ENCODE measurements at places on chromosomes 3 and 15. TPM values are rescaled to one million over a fixed set of nuclear protein-coding genes. Genes with fewer than 3 reads are reported as not detected.
A peak's percentile ranks its signal among the peaks of the same experiment; 100 is the strongest.

IQCF5 gene
- total RNA-seq = not detected

- no peak overlapping the region for H3K4me3 ChIP-seq
- no peaks in the 10 kb centered on the region for H3K27me3 ChIP-seq
- H3K27ac ChIP-seq = no peak overlapping the region
Measured at GRCh38 chr15:56344336-56344735, 20.9 kb upstream of the TEX9 start.

- H3K4me3 ChIP-seq = no peak overlapping the region
- no peak for DNase-seq
- no peak overlapping the region for H3K27ac ChIP-seq
- no peaks in the 10 kb centered on the region for H3K36me3 ChIP-seq
Measured at GRCh38 chr15:85490856-85491255, 110.5 kb downstream of the AKAP13 start.

DNA sequence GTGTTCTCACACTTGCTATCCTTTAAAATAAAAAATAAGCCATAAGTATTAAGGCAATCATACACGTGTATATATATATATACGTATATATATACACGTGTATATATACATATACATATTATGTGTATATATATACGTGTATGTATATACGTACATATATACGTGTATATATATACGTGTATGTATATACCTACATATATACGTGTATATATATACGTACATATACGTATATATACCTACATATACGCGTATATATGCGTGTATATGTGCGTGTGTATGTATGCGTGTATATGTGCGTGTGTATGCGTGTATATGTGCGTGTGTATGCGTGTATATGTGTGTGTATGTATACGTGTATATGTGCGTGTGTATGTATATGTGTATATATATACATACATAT lies 477.3 kb upstream of the ARRDC4 start:
- H3K27ac ChIP-seq = no peak overlapping the region
- H3K27me3 ChIP-seq = no peaks in the 10 kb centered on the region
- no peaks in the 10 kb centered on the region for H3K4me1 ChIP-seq
- peaks cover 7% of the 10 kb centered on the region for H3K36me3 ChIP-seq
- no peak overlapping the region for H3K4me3 ChIP-seq
- DNase-seq = no peak

LTF gene
- not detected for total RNA-seq

AQP9 gene
- total RNA-seq = not detected

- H3K27ac ChIP-seq = no peak overlapping the region
- peaks cover 2% of the 10 kb centered on the region for H3K27me3 ChIP-seq
- H3K36me3 ChIP-seq = no peaks in the 10 kb centered on the region
- no peak overlapping the region for H3K4me3 ChIP-seq
Measured at GRCh38 chr3:125203731-125204130, 8.8 kb downstream of the SLC12A8 start.

DNA sequence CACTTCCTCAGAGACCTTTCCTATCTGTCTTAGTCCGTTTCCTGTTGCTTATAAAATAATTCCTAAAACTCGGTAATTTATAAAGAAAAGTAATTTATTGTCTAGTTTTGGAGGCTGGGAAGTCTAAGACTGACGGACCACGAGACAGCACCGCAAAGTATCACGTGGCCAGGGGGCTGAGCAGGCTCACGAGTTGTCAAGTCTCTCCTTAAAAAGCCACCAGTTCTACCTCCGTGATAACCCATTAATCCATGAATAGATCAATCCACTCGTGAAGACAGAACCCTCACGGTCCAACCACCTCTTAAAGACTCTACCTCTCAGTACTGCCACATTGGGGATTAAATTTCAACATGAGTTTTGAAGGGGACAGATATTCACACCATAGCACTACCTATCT lies 821 bp downstream of the LINS1 start:
- peak; percentile 27 for DNase-seq
- peaks cover 2% of the 10 kb centered on the region for H3K4me1 ChIP-seq
- H3K27me3 ChIP-seq = no peaks in the 10 kb centered on the region
- H3K27ac ChIP-seq = no peak overlapping the region

- H3K36me3 ChIP-seq = peaks cover 12% of the 10 kb centered on the region
- no peak overlapping the region for H3K4me3 ChIP-seq
- DNase-seq = no peak
Measured at GRCh38 chr3:45819543-45819942, 22.4 kb downstream of the LZTFL1 start.

- no peak overlapping the region for H3K4me3 ChIP-seq
- H3K36me3 ChIP-seq = no peaks in the 10 kb centered on the region
- H3K27ac ChIP-seq = no peak overlapping the region
- peaks cover 2% of the 10 kb centered on the region for H3K27me3 ChIP-seq
- peaks cover 11% of the 10 kb centered on the region for H3K4me1 ChIP-seq
- DNase-seq = no peak
Measured at GRCh38 chr3:104908761-104909160, 457.9 kb upstream of the ALCAM start.

IDH2 gene
- total RNA-seq = 149 TPM

DNA sequence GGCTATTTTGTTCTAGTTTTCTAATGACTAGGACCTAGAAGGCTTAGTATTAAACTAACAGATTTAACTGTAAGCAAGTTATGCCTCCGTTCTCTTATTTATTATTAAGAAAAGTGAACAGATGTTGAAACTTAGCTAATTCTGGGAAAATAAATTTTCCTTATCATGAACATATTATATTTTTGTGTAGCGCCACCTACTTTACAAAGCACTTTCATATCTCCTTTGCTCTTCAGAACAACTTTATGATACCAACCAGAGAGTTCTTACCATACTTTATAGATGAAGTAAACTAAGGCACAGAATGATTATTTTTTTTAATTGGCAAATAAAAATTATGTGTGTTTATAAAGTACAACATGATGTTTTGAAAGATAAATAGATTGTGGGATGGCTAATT lies 59.4 kb downstream of the NME9 start:
- DNase-seq = no peak
- H3K36me3 ChIP-seq = no peaks in the 10 kb centered on the region
- no peaks in the 10 kb centered on the region for H3K4me1 ChIP-seq
- no peak overlapping the region for H3K27ac ChIP-seq

TRPM1 gene
- total RNA-seq = not detected

GRCh38 chr15:89836267-89837133 lies 21.8 kb upstream of the ANPEP start:
- no peak for DNase-seq
- no peaks in the 10 kb centered on the region for H3K36me3 ChIP-seq
- no peaks in the 10 kb centered on the region for H3K27me3 ChIP-seq
- H3K4me1 ChIP-seq = no peaks in the 10 kb centered on the region
- H3K27ac ChIP-seq = no peak overlapping the region

DNA sequence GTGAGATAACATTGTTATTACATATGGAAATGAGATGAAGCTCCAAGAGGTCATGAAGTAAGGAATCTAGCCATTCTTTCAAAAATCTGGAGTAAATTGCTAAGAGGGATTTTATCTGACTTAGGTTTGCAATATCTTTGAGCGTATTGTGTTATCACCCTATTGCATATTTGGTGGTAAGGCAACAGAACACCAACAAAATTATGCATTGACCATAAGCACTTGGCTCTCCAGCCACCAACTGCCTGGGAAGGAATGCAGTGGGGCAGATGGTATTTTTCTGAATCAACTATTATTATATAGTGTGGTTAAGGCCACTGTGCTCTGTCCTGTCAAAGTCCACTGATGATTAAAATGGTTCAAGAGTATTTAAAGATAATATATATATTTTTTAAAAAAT lies 287.9 kb upstream of the SEMA6D start:
- no peak overlapping the region for H3K4me3 ChIP-seq
- H3K27ac ChIP-seq = no peak overlapping the region
- no peak for DNase-seq
- no peaks in the 10 kb centered on the region for H3K36me3 ChIP-seq

SYNPR gene
- total RNA-seq = 6.1 TPM

OR5K2 gene
- not detected for total RNA-seq

DNA sequence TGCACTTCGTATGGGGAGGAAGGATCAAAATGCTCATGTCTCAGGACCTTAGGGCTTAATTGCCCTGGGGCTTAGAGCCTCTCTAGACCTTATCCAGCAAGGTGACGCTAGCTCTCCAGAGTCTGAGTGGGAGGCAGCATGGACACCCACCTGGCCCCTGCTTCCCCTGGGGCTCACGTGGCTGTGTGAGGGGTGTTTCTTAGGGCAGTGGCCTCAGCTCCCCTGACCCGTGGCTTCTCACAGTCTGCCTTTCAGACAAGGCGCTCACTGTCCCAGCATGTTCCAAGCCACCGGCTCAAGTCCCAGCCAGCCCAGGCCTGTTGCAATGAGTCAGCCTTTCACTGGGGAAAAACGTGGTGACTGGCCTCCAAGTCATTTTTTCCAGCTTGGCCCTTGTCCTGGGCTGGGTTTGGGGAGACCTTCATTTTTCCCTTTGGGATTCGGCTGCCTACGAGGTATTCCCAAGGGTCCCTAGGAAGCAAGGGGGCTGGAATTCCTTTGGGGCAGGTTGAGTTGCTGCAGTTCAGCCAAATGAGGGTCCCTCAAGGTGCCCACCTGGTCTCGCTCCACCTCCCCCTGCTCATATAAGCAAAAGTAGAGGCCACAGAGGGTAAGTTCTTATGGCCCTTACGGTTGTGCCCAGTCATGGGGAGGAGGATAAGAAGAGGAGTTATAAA lies 15.7 kb downstream of the BHLHE40 start:
- no peak for DNase-seq
- H3K27ac ChIP-seq = no peak overlapping the region
- H3K4me1 ChIP-seq = no peaks in the 10 kb centered on the region
- no peaks in the 10 kb centered on the region for H3K36me3 ChIP-seq

GRCh38 chr3:55903680-55904079 lies 416.6 kb upstream of the WNT5A start:
- peaks cover 5% of the 10 kb centered on the region for H3K4me1 ChIP-seq
- H3K36me3 ChIP-seq = no peaks in the 10 kb centered on the region
- H3K27me3 ChIP-seq = peaks cover 2% of the 10 kb centered on the region
- H3K4me3 ChIP-seq = no peak overlapping the region

SLC9C1 gene
- not detected for total RNA-seq

- H3K4me1 ChIP-seq = no peaks in the 10 kb centered on the region
- H3K36me3 ChIP-seq = no peaks in the 10 kb centered on the region
- no peak overlapping the region for H3K4me3 ChIP-seq
- H3K27ac ChIP-seq = no peak overlapping the region
Measured at GRCh38 chr15:54803134-54803808, 393.5 kb downstream of the RSL24D1 start.

- no peaks in the 10 kb centered on the region for H3K27me3 ChIP-seq
- H3K4me3 ChIP-seq = no peak overlapping the region
- DNase-seq = no peak
- no peak overlapping the region for H3K27ac ChIP-seq
- H3K4me1 ChIP-seq = peaks cover 4% of the 10 kb centered on the region
Measured at GRCh38 chr15:48477795-48478360, 146.6 kb downstream of the DUT start.

IRAK2 gene
- 0.20 TPM for total RNA-seq

DNA sequence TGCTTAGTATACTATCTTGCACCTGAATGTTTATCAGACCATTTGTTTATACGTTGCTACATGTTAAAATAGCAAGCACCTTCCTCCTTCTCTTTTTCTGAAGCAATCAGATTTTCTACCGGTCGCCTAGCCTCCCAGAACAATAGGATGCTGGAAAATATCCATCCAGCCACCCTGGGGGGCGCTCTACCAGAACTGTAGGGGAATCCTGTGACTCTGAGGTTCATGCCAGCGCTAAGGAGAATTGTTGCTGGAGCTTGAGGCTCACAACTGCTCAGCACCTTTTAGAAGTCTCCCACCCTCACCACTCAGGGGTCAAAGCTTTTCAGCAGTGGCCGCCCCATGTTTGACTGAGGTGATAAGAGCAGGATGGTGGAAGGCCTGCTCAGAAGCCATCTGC lies 27.5 kb downstream of the SQOR start:
- no peak overlapping the region for H3K4me3 ChIP-seq
- no peak for DNase-seq
- no peaks in the 10 kb centered on the region for H3K36me3 ChIP-seq
- H3K27me3 ChIP-seq = peaks cover 3% of the 10 kb centered on the region

DNA sequence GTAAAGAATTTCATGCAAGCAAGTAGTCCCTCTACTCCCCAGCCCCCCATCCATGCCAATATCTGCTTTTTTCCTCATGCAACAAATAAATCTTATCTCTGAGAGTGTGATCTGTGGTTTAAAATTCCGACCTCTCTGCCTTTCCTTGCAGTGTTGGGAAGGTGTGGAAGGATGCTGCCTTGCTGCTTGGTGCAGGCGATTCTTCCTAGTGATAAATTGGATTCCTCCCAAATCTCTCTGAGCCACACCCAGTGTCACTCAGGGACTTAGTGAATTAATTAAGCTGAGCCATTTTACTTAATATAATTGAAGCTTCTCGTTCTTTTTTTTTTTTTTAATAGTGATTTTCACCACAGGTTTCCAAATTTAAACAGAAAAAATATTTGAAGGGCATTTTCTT lies 3.4 kb downstream of the GAP43 start:
- H3K36me3 ChIP-seq = no peaks in the 10 kb centered on the region
- peak overlapping the region; percentile 99 for H3K27ac ChIP-seq
- peaks cover 16% of the 10 kb centered on the region for H3K4me1 ChIP-seq
- H3K4me3 ChIP-seq = no peak overlapping the region

EAF2 gene
- total RNA-seq = 1.4 TPM

Measured in glutamatergic neuron (in vitro differentiated cells).